Activated CD4-positive, CD25-positive, alpha-beta regulatory T cell treated with anti-CD3 and anti-CD28 coated beads, Interleukin-2, amount 50 U/mL, for 72 hours (primary cell): ENCODE measurements at places on chromosomes 12 and 14.
A peak's percentile ranks its signal among the peaks of the same experiment; 100 is the strongest.

GRCh38 chr12:27578689-27579372 lies 54.8 kb downstream of the PPFIBP1 start:
- no peak for DNase-seq

DNA sequence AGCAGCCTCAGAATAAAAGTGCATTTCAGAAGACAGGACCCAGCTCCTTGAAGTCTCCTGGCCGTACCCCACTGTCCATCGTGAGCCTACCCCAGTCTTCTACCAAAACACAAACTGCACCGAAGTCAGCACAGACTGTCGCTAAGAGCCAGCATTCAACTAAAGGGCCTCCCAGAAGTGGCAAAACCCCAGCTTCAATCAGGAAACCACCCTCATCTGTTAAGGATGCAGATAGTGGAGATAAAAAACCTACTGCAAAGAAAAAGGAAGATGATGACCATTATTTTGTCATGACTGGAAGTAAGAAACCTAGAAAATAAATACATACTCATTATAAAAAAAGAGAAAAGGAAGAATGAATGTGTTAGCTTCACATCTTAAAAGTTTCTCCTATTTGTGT lies 51.1 kb downstream of the GAS2L3 start:
- no peak for DNase-seq

GRCh38 chr12:116968986-116969385 lies 58.2 kb downstream of the FBXW8 start:
- no peak for DNase-seq

DNA sequence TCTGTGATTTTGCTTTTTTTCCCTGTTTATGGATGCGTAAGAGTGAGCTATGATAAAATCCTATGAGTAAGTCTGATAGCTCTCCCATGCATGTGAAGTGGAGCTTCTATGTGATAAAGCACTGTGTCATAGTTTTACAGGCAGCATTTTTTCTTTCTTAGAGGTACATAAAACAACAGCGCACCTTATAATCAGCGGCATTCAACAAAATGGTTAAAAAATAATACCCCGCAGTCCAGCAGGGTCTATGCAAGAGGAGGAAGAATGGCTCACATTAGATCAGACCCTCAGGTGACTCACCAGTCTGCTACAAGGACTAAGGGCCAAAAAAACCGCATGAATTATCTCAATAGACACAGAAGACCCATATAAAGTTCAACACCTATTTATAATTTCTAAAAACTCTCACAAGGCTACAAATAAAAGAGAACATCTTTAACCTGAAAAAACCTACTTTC lies 33.0 kb upstream of the TMEM179 start:
- no peak for DNase-seq

GRCh38 chr14:97264516-97265230 lies 467.5 kb downstream of the VRK1 start:
- DNase-seq, result no peak

DNA sequence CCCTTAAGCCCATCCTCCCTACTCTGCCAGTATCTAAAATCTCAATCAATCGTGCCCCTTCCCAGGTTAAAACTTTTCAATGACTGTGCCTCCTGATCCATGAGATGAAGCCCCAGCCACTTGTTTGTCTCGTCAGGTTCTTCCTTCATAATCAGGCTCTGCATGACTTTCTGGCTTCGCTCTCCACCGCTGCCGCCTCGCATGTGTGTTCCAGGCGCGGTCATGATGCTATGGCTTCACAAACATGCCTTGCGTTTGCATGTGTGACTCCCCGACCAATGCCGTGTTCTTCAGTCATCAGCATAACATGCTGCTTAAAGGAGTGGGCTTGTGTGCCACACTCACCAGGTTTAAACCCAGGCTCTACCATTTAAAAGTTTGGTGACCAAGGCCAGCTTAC lies 5.0 kb upstream of the C1RL start:
- no peak for DNase-seq

GRCh38 chr12:19129486-19130223 lies at the start of gene PLEKHA5:
Gene PLEKHA5, plus strand, starts transcription at chr12:19129733. Its CDS starts 67 bp downstream, at chr12:19129800.
- peak; percentile 48 for DNase-seq

DNA sequence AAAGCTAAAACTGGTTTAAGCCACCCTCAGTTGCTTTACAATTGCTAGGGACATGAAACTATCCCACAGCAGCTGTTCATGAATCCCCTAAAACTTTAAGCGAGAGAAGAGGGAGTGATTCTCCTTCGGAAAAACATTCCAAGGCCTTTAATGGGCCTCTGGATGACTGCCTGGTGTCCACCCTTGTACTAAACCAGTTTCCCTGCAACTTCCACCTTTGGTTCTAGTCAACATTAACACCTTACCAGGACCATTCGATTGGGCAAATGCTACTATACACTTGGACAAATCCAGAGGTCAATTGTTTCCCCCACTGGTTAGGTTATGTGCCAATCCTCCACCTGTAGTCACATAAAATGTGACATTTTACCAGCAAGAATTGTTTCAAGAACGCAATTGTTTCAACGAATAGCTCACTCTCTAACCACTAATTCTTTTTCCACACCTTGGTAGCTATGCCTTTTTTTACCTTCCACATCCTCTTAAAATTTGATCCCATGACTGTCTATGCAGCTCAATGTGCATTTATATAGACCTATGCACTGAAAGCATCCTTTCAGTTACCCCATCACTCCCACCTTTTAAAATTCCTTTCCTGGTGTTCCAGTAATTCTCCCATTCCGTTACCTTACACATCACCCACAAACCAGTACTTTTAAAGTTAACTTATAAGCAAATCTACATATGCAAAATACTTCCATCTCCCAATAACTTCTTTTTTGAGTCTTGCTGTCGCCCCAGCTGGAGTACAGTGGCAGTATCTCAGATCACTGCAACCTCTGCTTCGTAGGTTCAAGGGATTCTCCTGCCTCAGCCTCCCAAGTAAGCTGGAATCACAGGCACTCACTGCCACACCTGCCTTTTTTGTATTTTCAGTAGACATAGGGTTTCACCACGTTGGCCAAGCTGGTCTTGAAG lies 3.6 kb downstream of the UBC start:
- no peak for DNase-seq

- no peak for DNase-seq
Observed at GRCh38 chr12:123151457-123152454, 866 bp upstream of the PITPNM2 start.

DNA sequence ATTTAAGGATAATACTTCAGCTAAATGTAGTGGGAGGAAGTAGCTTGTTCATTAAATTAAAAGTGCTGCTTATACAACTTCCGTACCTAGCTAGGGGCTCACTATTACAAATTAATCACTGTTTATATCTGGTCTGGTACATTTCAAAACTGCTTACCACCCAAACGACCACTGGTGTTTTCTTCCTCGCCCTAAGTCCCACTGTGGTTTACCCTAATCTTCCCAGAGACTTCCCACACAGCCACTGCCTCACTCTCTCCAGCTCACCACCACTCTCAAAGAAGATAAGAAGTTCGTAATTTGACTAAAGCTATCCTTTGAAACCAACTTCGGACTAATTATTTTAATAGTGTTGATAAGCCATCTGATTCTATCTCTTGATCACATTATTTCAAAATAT lies 62.6 kb downstream of the PLXNC1 start:
- DNase-seq, result no peak

GRCh38 chr12:57934819-57935218 lies 6.5 kb upstream of the ATP23 start:
- DNase-seq, result no peak

- no peak for DNase-seq
Observed at GRCh38 chr12:119176267-119177055, 2.3 kb upstream of the HSPB8 start.

- no peak for DNase-seq
Observed at GRCh38 chr12:3827301-3828000, 45.7 kb downstream of the PARP11 start.

DNA sequence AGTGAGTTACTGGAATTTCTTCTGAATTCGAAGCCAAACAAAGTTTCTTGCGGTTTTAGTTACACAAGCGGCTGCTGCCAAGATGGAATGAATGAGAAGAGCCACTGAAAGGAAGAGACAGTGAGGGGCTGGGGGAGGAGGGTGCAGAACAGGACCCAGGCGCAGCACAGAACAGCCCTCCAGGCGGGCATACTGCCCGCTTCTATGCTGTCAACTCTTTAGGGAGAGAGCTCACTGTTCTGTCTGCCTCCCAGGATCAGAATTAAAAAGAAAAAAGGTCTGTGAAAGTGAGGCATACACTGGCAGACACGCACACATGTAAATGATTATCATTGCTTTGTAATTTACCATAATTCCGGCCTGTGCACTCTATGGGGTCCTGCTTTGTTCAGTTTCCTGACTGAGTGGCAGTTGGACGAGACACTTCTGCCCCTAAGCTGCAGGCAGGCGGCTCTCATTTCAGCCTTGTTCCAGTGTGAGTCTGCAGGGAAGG lies 231.6 kb downstream of the CACNA1C start:
- DNase-seq, result no peak

- no peak for DNase-seq
Observed at GRCh38 chr14:76502219-76502618, 126.3 kb downstream of the ESRRB start.

DNA sequence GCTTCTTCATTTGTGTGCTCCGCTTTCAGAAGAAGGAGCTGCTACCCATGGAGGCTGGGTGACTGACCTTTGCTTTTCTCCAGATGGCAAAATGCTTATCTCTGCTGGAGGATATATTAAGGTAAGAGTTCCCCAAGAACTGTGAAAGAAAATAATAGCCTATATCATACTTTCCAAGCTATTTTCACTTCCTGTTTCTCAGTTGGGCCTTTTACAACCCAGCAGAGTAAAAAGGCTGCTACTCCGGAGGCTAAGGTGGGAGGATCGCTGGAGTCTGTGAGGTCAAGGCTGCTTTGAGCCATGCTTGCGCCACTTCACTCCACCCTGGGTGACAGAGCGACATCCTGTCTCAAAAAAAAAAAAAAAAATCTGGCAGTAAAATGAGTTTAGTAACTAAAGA lies 82.1 kb downstream of the APAF1 start:
- no peak for DNase-seq

DNA sequence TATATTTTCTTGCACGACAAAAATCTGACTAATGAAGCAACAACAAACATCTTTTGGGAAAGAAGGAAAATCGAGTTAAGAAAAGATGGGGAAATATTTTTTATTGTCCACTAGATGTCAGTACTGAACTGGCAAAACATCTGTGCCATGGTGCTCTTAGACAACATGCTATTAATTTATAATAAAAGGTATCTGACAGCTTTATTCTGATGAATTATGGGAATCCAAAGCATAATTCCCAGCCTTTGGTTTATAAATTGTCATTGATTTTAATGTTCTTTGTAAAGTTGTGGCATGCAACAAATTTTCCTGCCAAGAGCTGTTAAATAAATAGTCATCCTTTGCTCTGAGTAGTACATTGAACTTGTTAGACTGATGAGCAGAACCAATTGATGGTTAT lies 231.2 kb downstream of the ETNK1 start:
- DNase-seq, result no peak

DNA sequence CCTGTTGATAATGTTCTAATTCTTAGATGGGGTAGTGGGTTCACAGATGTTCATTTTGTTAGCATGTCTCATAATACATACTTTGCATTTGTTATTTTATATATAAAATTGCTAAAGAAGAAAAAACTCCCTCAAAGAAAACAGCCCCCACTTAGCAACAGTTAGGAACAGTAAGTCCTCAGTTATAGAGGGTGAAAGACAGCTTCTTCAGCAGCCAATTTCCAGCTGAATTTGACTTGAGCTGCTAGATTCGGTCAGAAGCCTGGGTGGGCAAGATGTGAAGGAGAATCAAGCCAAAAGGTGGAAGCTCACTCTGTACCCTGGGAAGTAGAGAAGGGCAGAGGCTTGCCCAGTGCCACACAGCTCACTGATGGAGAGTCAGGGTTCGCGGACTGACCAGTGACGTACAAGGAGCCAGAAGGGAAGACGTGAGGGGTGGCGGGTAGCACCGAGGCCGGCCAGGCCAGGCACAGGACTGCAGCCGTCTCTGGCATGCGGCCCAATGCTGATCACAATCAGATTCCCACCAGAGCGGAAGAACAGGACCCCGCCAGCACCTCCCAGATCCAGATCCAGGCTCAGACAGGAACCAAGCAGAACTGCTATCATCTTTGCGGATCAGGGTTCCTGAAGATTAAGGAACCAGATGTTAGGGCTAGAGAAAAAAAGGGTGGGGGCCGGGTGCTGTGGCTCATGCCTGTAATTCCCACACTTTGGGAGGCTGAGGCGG lies 30.4 kb upstream of the VWF start:
- no peak for DNase-seq

DNA sequence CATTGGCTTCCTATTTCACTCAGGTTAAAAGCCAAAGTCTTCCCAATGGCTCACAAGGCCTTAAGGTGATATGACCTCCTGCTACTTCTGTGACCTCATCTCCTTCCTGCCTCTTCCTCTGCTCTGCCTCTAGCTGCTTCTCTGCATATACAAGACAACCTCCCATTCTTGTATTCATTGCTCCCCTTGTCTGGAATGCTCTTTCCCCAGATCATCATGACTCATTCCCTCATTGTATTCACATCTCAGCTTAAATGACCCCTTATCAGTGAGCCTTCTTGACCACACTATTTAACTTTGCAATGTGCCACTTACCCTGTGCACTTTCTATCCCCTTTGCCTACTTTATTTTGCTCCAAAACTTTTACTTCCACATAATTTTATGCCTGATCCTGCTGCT lies 90.2 kb downstream of the PPP1R12A start:
- DNase-seq, result no peak

GRCh38 chr14:36662543-36663403 lies 1.1 kb downstream of the PAX9 start:
- no peak for DNase-seq
